Right forelimb (tissue), 1 donor: ENCODE measurements at places on chromosomes 5 and 9.

- no peak for DNase-seq
Observed at GRCh38 chr5:93022796-93023447, 558.1 kb downstream of the NR2F1-AS1 start.

DNA sequence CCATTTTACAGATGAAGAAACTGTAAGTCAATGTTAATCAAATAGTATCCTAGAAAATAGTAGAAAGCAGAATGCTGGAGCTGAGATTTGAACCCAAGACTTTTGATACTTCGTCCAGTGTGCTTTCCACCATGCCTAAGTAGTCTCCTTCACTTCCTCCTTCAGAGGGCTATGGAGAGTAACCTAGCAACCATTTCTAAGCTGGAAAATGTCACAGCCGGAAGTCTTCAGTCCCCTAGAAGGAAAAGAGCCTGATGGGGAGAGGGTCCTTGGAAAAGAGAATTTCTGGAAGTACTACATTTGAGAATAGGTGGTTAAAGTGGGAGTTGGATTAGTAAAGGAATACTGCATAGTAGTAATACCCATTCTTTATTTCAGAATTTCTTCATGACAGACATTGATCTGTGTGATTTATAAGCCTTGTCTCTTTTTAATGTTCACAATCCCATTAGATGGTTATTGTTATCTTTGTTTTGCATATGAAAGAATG lies 32.7 kb downstream of the PCDHAC2 start:
- no peak for DNase-seq

GRCh38 chr5:61023131-61023530 lies 78.1 kb downstream of the NDUFAF2 start:
- DNase-seq, result no peak

DNA sequence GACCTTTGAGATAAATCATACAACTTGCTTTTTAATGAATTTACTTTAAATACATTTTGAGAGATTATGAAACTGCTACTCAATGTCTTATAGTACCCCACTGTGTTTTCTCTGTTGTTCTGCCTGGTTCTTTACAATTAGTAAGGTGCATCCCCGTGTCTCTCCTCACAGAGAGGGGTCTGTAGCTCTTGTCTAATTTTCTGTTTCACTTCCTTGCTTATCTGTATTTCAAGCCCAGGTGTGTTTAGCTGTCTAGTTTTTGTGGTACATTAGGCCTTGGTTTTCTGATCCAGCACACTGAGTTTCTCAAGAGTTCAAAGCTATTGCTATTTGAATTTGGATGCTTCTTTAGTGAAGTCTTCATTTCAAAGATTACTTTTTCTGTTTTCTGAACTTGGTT lies 105.1 kb downstream of the MAST4 start:
- no peak for DNase-seq

DNA sequence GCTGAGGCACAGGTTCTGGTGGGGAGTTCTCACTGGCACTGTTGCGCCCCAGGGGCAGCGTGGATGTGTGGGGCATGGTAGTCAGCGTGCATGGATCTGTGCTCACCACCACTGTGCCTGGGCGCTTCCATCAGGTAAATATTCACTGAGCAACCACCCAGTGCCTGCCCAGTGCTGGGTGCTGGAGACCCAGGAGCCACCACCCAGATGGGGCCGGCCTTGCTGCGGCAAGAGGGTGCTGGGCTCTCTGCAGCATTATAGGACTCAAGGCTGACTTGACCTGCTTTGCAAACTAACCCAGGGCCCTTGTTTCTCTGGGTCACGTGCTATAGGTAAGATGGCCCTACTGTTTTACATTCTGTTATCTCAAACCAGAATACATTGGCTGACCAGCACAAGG lies 60.5 kb downstream of the DAP start:
- no peak for DNase-seq

GRCh38 chr5:57318251-57318650 lies 144.4 kb downstream of the GPBP1 start:
- DNase-seq, result no peak

GRCh38 chr9:5945112-5945511 lies 54.4 kb downstream of the MLANA start:
- DNase-seq, result no peak

DNA sequence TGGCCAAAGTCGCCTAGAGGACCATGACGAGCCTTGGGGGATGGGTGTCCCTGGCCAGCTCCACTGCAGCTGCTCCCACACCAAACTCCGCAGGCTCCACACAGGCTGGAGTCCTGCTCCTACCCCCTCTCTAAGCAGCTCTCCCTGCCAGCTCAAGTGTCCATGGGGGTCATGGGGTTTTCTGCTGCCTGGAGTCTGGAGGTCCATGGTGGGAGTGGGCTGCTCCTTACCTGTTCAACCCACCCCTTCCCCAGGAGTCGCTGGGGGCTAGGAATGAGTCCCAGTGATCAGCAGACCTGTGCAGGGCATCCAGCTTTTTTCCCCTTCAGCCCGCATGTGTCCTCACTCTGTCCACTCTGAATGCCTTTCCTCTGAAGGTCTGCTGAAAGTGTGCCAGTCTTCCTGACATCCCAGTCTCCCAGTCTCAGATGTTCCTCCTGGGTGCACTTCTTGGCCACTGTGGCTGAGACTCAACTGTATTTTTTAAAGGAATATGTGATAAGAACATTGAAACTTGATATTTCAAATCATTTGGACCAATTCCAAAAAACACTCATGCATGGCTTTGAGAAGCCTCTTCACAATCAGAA lies 261.3 kb upstream of the ANKH start:
- no peak for DNase-seq

DNA sequence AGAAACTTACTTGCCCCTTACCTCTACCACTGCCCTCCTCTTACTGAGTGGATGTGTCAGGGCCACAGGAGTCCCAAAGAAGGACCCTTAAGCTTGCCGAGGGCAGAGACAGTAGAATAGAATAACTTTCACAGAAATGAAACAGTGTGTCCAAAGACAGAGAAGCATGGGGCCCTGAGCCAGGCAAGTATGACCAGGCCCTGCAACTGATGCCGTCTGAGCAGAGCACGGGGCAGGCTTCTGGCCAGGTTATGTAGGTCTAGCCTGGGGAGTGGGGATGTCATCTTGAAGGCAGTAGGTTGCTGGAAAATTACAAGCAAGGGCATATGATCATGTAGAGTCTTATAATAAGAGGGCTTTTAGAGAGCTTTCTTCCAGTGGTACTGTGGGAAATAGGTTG lies 415.4 kb downstream of the KDM4C start:
- no peak for DNase-seq

- DNase-seq, result peak; percentile 71
Observed at GRCh38 chr9:69421908-69422801, 97.1 kb downstream of the ENTREP1 start.

GRCh38 chr5:1058988-1059883 lies 50.6 kb downstream of the NKD2 start:
- no peak for DNase-seq

- DNase-seq, result no peak
Observed at GRCh38 chr5:56569076-56569475, 246.3 kb upstream of the MAP3K1 start.

GRCh38 chr9:2872931-2873323 lies 29.0 kb upstream of the PUM3 start:
- no peak for DNase-seq

DNA sequence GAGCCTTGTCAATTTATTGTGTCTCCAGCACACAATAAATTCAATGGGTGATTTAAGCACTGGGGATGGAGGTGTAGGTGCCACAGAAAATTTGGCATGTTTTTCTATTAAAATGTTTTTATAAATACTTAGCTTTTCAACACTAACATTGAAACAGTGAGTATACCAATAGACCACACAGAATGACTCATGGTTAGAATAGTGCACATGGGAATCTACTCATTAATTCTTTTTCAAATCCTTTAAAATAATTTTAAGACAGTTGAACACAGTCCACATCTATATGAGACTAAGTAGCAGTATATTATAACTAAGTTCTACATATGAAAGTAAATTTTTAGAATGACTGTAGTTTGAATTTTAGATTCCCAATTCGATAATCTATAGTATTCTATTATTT lies 67.1 kb downstream of the LNPEP start:
- DNase-seq, result no peak

DNA sequence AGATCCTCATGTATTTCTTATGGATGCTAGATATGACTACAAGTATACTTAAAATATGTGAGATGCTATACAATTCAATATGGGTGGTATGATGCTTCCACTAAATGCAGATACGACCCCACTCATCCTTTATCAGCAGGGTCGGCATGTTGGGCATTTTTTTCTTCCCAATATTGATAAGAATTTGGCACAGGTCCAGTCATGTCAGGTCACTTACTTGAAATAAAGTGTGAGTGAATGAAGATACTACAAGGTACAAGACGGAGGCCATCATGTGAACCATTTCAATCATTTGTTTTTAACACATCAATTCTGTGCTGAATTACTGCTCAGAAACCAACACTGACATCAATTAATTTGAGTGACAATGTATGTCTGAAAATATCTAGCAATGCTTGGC lies 146.9 kb upstream of the GNA14 start:
- no peak for DNase-seq

DNA sequence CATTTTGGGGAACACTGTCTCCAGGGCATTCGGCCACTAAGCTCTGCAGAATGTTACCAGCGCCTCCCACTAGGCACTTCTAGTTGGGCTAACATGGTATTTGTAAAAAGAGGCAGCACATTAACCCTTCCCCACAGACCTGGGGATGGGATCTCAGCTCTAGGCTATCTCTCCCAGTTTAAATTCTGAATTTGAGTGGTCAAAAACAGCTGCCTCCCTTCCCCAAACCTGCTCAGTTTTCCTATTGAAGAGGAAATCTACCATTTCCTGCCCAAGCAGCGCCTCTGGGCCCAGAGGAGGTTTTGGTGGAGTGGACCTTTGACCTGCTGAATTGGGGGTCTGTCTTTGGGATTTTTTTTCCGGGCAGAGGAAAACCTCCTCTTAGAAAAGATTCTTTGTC lies 53.2 kb downstream of the ENC1 start:
- no peak for DNase-seq

GRCh38 chr5:522899-523440 lies 1.3 kb downstream of the SLC9A3 start:
- DNase-seq, result no peak

DNA sequence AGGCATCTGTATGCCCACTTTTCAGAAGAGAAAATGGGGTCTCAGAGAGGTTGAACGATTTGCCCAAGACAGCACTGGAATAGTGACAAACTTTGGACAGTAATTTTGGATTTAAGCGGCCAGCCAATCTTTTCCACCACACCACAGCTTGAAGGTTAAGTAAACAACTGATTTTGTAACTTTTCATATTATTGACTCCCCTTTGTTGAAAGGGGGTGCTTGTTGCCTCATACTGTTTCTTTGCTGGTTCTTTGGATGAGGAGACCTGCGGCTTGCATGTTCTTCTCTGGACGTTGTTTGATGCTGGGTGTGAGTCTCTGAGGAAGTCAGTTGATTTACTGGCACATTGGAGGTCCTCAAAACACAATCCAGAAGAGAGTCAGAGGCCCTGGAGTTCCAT lies 11.7 kb upstream of the GABBR2 start:
- DNase-seq, result no peak

DNA sequence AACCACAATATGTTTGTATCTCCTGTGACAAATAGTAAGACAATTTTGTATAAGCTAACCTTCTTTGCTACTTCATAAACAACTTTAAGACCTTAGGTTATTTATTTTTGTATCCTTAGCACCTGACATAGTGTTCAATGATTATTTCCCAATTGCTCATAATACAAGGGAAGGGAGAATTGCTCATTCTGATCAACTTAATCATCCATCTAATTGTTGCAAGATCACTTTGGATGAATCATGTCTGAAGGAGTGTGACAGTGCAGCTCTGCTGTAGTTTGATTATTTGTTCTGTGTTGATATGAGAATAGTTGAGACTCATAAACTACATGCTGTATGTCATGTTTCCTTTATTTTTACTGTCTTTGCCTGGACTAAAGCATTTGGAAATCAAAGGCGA lies 721.3 kb upstream of the SEMA6A start:
- DNase-seq, result no peak

DNA sequence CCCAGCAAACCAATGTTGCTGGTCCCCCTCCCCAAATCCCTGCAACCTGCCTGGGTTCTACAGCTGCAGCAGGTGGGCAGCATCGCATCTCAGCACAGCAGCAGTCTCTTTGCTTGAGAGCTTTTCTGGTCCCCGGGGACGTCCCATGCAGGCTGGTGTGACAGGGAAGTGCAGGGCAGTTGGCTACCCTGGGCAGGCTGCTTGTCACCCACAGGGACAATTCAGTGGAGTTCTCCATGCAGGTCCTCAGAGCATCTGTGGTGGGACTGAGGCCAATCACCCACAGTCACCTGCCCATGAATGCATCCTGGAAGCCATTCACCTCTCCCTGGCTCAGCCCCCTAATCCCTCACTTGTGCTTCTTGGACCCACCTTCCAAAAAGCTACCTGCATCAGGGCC lies 43.9 kb upstream of the SEMA4D start:
- no peak for DNase-seq
